Lung (tissue), 17 donors: ENCODE measurements at places on chromosomes 16 and 17. TPM values are rescaled to one million over a fixed set of nuclear protein-coding genes. Genes with fewer than 3 reads are reported as not detected.

The MSLN gene
- 98.8 TPM for total RNA-seq

GRCh38 chr16:88408561-88409142, 25.9 kb downstream of the ZNF469 start:
- DNase-seq, result peak; percentile 53

DNA sequence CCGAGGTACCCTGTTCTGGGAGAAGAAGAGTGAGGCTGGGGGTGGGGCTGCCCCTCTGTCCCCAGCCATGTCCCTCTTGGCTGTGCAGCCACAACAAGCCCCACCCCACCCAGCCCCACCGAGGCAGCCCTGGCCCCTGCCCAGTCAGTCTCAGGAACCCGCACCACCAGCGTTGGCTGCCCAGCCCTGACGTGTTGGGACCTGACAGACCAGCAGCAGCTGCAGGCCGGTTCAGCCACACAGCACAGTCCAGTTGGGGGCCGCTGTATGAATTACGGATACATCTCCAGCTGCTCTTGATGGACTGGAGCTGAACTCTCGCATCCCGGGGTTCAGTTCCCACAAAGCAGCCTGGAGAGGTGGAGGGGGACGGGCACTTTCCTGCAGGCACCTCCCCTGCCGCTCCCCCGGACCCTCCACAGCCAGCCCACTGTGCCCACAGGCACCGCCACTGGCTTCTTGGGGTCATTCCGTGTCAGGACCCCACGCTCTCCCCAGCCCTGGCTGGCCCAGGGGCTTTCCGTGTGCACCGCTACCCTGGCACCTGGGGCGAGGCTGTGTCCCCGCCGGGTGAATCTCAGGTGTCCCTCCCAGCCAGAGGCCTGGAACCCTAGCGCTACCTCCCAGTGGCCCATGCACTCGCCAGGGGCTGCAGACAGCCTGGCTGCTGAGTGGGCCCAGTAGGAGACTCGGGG, 7.1 kb downstream of the CDH15 start:
- DNase-seq, result no peak

- no peak for DNase-seq
These were observed 87.2 kb downstream of the TBC1D16 start for GRCh38 chr17:79948406-79948944.

GRCh38 chr16:27193300-27193990, 9.9 kb upstream of the KDM8 start:
- no peak for DNase-seq

The CCL8 gene
- 0.95 TPM for total RNA-seq

DNA sequence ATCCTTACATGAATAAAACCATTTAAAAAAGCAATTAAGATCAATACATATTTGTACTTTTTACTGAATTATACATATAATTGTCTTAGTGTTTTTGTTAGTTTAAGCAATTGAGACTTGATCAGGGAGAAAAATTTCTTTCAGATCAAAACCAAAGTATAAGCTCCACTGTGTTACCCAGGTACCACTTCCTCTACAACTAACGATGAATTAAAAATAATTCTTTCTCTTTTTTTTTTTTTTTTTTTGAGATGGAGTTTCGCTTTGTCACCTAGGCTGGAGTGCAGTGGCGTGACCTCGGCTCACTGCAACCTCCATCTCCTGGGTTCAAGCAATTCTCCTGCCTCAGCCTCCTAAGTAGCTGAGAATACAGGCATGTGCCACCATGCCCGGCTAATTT, 6.8 kb downstream of the FBXO47 start:
- DNase-seq, result no peak

The HS3ST2 gene
- total RNA-seq, result 0.31 TPM

GRCh38 chr16:82079892-82080291, 44.8 kb downstream of the HSD17B2 start:
- no peak for DNase-seq

DNA sequence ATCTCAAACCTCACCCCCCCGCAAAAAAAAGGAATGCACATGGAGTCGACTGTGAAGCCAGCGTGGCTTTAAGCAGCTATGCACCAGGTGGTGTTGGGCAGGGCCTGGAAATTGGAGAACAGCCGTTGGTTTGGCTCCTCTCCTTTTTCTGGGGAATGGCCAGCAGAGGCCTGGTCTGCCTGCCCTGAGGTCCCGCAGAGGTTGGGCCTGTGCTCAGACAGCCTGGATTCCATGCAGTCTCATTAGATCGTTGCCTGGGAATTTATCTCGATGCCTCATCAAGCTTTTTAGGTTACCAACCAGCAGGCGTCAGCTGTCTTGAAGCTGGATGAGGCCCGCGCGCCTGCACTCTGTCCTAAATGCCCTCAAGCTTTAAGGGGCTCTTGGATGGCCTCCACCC, 9.8 kb downstream of the SLC12A3 start:
- DNase-seq, result peak; percentile 32

GRCh38 chr16:2194852-2195321, 1.5 kb downstream of the CASKIN1 start:
- DNase-seq, result peak; percentile 49

GRCh38 chr17:55347341-55347740, 74.3 kb downstream of the MMD start:
- no peak for DNase-seq

GRCh38 chr16:11611871-11612664, 25.3 kb upstream of the LITAF start:
- DNase-seq, result no peak

DNA sequence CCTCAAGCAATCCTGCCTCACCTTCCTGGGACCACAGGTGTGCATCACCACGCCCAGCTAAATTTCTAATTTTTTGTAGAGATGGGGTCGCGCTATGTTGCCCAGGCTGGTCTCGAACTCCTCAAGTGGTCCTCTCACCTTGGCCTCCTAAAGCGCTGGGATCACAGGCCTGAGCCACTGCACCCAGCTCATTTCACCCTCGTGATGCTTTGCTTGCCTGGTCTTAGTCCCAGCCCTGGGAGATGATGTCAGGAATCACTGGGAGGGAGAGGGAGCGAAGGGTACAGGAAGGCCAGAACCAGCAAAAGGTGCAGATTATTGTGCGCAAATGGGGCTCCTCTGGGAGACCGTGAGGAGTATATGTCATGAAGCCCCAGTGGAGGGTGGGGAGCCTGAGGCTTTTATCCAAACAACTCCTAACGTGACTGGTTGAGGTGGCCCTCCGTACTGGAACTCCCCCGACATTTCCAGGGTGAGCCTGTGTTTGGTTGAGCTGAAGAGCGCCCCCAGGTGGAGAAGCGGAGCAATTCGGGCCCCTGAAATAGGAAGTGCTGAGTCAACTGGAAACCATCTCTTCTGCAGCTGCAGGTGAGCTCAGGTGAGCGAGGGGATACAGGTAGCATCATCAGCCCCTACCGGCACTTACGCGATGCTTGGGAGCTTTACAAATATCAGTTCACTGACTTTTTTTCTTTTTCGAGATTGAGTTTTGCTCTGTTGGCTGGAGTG, 41.2 kb upstream of the HAPSTR1 start:
- no peak for DNase-seq

The LITAF gene
- total RNA-seq, result 89.8 TPM

DNA sequence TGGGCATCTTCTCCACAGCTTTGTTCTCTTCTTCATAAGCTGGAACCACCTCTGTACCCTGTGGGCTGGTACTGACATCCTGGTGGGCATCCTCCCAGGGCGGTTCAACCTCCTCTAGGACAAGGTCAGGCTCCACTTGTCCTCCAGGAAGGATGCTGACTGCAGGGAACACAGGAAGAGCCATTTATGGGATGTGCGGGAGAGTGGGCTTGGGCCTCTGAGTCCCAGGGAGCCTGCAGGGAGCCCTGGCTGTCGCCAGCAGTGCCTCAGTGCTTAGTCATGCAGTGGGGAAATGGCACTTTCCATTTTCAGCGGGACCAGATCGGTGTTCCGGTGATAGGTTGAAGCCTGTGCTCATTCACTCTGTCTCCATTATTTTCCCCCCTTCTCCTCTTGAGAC, 20.5 kb downstream of the CNGB1 start:
- DNase-seq, result no peak

- no peak for DNase-seq
These were observed 13.3 kb upstream of the COG7 start for GRCh38 chr16:23466162-23466885.

- no peak for DNase-seq
These were observed at the start of gene TMEM114 for GRCh38 chr16:8589900-8590688. Gene TMEM114 (minus strand): TSS chr16:8590511. CDS start chr16:8589838, 673 bp downstream.

DNA sequence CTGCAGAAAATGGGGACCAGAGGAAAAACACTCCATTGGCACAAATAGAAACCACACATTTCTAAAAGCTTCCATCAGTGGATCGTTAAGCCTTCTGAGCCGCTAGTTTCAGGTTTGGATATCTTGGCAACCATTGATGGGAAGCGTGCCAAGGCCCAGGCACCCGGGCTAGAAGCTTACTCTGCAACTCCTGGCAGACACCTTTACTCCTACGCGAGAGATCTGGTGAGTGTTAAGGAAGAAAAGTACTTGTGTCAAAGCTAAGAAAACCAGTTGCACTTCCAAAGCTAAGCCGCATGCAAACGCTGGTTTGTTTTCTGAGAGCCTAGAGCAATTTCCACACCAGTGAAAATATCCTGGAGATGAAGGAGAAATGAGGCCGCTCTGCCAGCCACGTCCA, 472.4 kb downstream of the PMP22 start:
- no peak for DNase-seq

- DNase-seq, result no peak
These were observed 122.2 kb downstream of the IRX5 start for GRCh38 chr16:55052741-55053415.
